CD4-positive, alpha-beta T cell treated with Interleukin-1 beta for 1 hour (primary cell): ENCODE measurements at places on chromosomes 12 and 14.

DNA sequence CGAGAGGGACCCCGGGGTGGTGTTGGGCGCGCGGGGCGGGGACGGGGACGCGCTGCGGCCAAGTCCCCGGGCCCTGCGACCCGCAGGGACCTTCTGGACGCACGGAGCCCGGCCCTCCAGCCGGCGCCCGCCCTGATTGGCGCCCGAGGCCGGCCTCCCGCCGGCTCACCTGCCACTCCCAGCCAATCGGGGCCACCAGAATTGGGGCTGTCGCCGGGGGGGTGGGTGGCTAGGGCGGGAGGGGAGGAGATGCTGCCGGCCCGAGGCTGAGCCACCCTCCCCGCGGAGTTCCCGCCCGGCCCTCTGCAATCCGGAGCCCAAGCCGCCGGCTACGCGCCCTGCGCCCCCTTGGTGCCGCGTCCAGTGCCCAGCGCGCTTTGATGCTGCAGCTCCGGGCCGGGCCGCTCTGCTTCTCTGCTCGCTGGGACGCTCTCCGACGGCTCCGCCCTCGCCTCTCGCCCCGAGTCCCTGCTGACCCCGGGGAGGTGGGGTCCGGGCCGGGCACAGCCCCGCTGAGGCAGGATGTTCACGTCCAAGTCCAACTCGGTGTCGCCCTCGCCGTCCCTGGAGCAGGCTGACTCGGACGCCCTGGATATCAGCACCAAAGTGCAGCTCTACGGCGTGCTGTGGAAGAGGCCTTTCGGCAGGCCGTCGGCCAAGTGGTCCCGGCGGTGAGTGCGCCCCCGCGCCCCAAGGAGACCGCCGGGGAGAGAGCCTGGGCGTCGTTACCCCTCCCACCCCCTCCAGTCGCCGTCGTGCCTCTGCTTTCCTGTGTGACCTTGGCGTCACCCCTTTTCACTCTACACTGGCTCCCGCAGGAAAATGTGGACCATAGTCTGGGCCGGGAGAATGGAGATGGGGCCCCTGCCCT lies at the start of gene PLEKHD1:
PLEKHD1 (plus strand) TSS at position 285 of the 871 bp plus-strand sequence; CDS start at position 523, 238 bp downstream.
- no peak for DNase-seq

DNA sequence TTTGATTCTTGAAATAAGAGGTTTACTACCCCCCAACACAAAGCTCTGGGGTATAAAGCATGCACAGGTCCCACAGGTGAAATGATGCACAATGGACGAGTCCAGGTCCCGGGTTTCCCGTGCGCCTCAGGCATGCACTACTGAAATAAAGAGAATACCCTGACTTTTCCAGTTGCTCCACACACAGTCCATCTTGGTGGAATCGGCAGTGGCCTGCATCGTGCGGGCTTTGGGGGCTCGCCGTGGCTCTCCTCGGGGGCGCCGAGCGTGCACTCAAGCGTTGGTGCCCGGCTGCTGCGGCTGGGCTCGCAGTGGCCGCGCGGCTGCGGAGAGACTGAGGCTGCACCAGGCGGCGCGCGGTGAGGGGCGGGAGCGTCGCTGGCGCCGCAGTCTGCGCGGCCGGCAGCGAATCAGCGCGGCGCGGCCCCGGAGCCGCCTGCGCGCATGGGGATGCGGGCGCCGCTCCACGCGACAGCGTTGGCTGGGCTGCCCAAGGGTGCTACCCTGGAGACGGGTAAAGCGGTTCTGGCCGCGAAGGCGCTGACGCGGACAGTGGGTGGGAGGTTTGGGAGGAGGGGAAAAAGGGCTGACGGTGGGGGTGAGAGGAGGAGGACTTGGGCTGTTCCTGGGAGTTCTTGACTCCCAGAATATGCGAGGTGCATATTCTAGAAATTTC lies 53.8 kb upstream of the CCDC175 start:
- DNase-seq: no peak

GRCh38 chr14:70622111-70622712 lies 19.5 kb upstream of the TTC9 start:
- DNase-seq: peak; percentile 66

- DNase-seq: no peak
Observed at GRCh38 chr12:95168746-95169145, 48.5 kb downstream of the FGD6 start.

- DNase-seq: peak; percentile 20
Observed at GRCh38 chr14:100341301-100342031, 18.3 kb downstream of the SLC25A47 start.

- DNase-seq: no peak
Observed at GRCh38 chr12:12983420-12984035, 16.5 kb downstream of the HEBP1 start.

DNA sequence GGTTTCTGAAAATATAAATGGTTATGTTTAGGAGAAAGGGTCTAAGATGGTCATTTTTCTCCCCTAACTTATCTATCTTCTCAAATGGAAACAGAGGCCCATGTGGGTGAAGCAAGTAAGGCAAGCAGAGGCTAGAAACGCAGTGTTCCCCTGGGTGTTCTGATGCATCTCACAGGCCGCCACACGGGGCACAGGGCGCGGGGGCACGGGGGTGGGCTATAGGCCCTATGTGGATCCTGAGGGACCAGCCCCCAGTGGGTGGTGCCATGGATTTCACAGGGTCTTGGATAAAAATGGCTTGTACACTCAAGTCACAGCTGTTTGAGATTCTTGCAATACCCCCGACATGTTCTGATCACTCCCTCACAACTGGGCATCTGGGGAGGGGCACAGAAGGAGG lies 17.7 kb downstream of the ACTN1 start:
- no peak for DNase-seq

GRCh38 chr12:55724226-55724939 lies 4.2 kb downstream of the RDH5 start:
- DNase-seq: peak; percentile 75

DNA sequence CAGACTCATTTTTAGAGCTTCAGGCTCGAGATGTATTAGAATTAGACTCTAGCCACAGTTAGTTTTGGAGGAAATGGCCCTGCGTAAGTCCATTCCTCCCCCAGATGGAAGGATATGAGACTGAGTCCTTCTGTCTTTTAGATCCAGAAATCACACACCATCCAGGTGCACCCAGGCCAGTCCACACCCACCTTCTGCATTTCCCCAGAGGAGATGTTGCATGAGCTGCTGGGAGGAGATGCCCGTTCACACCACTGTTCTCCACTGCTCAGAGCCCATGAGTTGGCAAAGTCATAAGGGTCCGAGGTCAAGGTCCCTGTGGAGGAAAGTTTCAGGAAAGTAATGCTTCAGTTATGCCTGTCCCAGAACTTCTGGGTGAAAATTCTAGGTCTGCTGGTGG lies 29.2 kb downstream of the VWF start:
- DNase-seq: no peak

- no peak for DNase-seq
Observed at GRCh38 chr12:89154743-89155499, 197.4 kb downstream of the DUSP6 start.

- DNase-seq: no peak
Observed at GRCh38 chr12:107567876-107568619, 117.6 kb upstream of the PWP1 start.

DNA sequence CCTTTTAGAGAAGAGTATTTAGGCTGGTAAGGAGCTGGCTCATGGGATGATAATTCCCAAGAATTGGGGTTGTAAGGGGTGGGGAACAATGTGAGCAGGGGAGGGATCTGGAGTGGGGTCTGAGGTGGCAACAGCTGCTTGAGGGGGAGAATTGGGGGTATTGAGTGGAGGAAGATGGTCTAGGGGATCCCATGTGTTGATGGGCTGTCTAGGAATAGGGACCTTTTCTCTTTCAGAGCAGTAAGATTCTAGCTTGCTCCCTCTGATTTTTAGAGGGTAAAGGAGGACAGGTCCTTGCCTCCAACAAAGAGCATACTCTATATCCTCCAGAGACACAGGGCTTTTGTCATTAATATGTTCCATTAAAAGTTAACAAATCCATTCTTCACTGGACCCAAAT lies 22.4 kb downstream of the CLEC2A start:
- no peak for DNase-seq

DNA sequence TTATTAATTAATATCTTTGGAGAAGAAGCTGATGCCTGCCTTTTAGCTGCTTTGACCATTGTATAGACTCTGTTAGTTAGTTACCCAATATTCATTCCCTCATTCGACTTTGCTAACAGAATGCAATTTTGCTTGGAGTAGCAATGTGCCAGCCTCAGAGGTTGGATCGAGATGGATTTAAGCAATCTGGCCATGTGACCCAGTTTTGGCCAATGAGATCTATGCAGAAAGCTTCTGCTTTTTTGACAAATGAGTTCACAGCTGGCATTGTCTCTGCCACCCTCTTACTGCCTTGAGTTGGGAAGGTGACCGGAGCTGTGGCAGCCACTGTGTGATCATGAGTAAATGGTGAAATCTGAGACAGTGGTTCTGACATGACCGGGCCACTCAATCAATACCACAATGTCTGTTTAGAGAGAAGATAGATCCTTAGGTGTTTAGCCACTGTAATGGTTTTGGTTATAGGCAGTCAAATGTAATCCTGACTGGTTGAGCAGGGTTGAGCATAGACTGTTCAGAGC lies 74.9 kb upstream of the MED13L start:
- no peak for DNase-seq

- no peak for DNase-seq
Observed at GRCh38 chr14:53957739-53958138, 1.1 kb upstream of the BMP4 start.

GRCh38 chr14:105069871-105070759 lies 4.9 kb upstream of the GPR132 start:
- DNase-seq: peak; percentile 76

DNA sequence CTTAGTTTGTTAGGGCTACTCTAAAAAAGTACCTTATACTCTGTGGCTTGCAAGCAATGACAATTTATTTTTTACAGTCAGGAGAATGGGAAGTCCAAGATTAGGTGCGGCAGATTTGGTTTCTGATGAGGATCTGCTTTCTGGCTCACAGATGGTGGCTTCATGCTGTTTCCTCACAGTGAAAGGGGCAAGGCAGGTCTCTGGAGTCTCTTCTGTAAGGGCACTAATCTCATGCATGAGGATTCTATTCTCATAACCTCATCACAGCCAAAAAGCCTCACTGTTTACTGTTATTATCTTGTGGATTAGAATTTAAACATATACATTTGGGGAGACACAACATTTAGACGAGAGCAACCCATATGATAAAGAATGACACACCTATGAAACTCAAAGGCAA lies 1957.4 kb upstream of the SEL1L start:
- no peak for DNase-seq

GRCh38 chr12:25438638-25439037 lies 114.4 kb downstream of the LMNTD1 start:
- DNase-seq: no peak

DNA sequence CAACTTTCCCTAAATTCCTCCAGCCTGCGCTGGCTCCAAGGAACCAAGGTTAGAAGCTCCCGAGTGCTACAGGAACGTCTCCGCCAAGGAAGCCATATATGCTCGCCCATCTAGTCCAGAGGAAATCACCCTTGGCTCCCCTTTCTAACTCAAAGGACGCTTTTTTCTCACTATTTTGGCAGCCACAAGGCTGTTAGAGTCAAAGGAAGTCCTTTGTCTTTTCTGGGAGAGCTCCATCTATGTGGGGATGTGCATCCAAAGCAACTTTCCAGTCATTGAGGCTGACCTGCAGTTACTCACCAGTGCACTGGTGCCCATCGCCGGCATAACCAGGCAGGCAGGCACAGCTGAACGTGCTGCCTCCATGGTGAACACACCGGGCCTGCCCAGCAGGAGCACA lies 37.6 kb downstream of the RTRAF start:
- no peak for DNase-seq

GRCh38 chr12:112577473-112578329 lies 159.0 kb downstream of the PTPN11 start:
- no peak for DNase-seq

GRCh38 chr12:66188584-66189485 lies at the start of gene IRAK3:
Gene IRAK3 (plus strand): TSS chr12:66189214. CDS start chr12:66189300, 86 bp downstream.
- DNase-seq: peak; percentile 42

DNA sequence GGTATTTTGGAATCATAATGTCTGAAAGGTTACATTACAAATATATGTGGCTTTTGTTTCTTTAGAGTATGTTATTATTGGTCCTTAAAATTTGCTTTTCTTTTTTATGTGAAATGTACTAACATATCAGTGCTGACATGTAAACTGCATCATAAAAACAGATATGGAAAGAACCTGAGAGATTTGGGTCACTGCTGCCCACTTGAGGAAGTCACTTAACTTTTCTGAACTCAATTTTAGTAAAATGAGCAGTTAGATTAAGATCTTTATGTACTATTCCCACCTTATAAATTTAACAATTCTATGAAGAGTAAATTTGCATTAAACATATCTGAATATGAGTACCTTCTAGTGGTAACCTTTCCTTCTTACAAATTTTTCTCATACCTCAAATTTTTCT lies 7.5 kb downstream of the PTGR2 start:
- DNase-seq: no peak

DNA sequence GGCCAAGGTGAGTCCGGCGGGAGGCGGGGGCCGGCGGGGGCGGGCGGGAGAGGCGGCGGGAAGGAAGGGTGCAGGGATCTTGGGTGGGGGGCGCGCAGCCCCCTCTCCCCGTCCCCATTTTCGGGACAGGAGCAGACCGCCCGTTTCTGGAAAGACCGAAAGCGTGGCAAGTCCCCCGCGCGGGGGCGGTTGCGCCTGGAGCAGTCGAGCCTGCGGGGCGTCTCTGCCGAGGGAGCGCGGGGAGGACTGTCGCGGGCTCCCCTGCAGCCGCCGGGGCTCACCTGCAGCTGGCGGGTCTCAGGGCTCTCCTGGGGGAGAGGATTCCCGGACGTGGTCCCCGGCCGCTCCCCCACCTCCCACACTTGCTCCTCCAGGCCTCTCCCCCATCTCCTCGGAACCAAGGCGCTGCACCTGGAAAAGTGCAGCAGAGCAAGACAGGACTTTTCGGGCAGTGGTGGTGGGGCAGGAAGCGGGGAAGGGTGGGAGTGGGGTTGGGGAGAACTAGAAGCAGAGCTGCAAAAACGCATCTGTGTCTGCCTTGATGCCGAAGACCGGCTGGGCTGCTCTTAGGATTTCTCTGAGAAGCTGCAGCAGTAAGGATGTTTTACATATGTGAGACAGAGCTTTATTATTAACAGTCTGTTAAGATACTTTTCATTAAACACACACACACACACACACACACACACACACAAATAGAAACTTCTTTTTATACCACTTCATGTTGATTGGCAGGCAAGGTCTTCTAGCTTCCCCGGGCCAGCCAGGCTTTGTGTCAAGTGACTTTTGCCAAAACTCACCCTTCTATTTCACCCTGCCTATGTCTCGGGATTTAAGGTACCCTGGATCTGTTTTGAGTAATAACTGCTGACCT lies 677 bp downstream of the C12orf75 start:
- DNase-seq: no peak

GRCh38 chr14:75542588-75543091 lies 20.4 kb downstream of the BATF start:
- peak; percentile 79 for DNase-seq

DNA sequence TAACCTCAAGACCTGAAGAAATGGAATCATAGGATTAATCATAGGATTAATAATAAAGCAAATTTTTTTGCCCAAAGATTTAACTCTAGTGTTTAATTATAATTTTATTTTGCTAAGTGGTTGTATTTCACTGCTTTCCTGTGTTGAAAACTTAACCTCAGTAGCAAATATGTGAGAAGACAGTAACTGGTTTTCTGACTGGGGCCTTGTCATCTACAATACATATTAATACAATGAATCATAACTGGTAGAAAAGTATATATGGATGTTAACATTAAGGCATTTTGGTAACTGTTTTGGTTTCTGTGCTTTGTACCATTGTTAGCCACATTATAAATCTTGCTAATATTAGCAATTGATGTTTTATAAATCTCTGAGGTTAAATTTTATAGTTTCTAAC lies 92.2 kb downstream of the ACSS3 start:
- DNase-seq: no peak
